ENCODE measurements at places on chromosomes 1 and 21. TPM values are rescaled to one million over a fixed set of nuclear protein-coding genes. Genes with fewer than 3 reads are reported as not detected.

Gene TMEM59
- total RNA-seq: 174 TPM

- DNase-seq: no peak
Measured at GRCh38 chr1:14626869-14627607, 28.6 kb downstream of the KAZN start.

GRCh38 chr1:164735315-164736052, 176.5 kb downstream of the PBX1 start:
- no peak for DNase-seq

DNA sequence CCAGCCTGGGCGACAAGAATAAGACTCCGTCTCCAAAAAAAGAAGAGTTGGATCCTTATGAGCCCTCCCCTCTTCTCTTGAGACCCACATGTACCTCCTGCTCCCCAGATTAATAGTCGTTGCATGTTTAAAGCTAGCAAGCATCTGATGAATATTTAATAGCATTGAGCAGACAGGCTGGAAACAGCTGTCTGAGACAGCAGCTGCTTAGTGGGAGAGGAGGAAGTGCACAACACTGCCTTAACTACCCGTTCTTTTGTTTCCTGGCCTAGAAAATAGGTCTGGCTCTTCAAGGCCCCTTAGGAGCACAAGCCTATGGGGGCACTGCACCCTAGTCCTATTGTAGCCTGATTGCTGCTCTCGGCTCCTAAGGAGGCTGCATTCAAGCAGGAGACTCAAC, 17.3 kb upstream of the TMEM39B start:
- no peak for DNase-seq

DNA sequence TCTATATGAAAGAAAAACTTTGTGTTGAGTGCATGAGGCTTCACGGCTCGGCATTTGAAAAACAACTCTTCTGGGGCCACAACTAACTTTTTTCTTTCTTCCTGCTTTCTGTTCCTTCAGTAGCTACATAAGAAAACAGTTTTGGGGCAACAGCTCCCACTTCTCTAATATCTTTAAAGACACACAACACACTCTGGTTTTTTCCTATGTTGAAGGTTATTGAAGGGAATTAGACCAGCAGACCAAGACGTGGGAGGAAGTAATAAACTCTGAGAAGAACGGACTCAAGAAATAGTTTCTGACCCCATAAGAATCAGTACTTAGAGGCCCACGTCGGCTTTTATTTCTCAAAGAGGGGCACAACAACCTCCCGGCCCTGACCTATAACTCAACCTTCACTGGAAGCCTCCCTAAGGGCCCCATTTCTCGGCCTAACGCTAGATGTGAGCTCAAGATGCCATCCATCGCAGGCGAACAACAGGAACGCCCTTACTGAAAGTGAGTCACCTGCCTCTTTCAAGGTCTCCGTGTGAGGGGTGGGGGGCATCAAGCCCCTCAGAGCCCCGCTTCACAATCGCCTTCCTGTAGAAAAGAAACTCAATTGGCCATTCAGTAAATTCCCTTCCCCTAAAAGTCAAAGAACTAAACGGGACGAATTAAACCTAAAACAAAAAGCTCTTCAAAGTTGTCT, 844 bp downstream of the ZMYM6 start:
- no peak for DNase-seq

GRCh38 chr1:94122201-94122970, 1.4 kb upstream of the ABCA4 start:
- DNase-seq: no peak

DNA sequence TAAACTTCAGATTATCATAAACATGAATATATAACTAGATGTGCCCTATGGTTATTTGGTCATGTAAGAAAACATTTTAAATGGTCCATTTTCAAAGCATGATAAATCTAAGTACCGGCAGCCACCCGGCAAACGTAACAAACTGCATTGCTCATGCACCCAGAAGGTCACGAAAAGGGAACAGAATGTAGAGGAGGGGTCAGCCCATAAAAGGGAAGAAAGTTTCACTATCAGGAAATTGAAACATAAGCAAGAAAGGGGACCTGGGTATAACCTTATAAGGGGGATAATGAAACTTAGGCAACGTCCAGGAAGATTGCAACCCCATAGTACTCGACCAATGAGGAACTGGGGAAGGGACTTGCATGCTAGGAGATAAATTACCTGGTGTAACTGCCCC, 421.2 kb upstream of the ZRANB2 start:
- DNase-seq: no peak

DNA sequence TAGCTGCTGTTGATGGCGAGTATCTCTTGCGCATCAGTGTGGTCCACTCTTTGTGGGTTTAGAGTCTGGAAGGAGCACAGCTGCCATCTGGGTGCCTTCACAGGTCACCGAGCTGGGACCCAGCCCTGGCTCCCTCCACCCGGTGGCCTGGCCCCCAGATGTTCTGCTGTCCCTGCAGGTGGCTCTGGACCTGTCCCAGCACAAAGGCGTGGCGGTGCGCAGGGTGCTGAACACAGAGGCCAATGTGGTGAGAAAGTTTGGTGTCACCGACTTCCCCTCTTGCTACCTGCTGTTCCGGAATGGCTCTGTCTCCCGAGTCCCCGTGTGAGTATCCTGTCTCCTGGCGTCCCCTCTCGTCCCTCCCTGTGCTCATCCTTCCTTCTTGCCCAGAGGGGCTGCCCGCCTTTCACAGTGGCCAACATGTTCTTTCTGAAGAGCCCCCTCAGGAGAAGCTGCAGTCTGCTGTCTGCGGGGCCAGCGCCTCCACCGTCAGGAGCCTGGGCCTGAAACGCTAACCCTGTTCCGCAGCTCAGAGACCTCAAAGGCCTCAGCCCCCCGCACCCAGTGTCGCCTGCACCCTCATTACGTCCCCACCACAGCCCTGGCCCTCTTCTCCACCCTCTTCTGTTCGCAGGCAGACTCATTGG, 27.4 kb downstream of the QSOX1 start:
- DNase-seq: no peak

All from stomach (tissue), 19 donors.